ENCODE measurements at places on chromosomes 5 and 9.

DNA sequence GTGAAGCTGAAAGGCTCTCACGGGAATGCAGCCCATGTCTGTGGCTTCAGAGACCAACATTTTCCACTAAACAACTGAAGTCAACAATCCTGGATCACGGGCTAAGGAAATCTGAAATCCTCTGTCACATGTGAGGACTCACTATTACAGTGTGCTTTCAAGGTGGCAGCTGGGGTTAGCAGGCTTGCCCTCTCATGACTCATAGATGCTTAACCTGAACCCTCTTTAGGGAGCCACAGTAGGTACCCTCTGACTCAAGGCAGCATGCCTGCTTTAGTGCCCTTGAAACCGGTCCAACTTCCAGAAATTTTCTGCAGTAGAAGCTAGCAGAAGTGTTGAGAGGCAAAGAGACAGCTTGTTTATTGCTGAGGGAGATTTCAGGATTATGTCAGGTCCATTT lies 232.5 kb downstream of the GABRB2 start:
- no peak for DNase-seq

DNA sequence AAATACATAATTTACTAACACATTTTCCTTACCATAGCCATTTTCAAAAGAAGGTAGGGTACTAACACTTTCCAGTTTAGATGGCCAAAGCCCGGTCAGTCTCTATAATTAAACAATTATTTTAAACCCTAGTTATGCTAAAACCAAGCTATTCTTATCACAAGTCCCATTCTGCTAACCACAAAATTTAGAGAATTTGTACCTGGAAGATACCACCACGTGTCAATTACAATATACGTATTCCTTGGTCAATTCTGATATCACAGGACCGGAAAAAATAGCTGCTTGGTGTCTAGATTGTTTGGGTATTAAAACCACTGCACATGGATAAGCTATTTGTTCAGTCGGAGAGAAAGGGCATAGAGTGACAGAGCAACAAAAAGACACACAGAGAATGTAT lies 18.9 kb upstream of the SKP1 start:
- DNase-seq, result no peak

- DNase-seq, result peak; percentile 48
These were observed 486 bp downstream of the NPDC1 start for GRCh38 chr9:137045294-137046087.

GRCh38 chr5:150499437-150499956 lies 8.4 kb upstream of the NDST1 start:
- no peak for DNase-seq

GRCh38 chr5:170638454-170639220 lies 134.8 kb downstream of the KCNIP1 start:
- peak; percentile 61 for DNase-seq

DNA sequence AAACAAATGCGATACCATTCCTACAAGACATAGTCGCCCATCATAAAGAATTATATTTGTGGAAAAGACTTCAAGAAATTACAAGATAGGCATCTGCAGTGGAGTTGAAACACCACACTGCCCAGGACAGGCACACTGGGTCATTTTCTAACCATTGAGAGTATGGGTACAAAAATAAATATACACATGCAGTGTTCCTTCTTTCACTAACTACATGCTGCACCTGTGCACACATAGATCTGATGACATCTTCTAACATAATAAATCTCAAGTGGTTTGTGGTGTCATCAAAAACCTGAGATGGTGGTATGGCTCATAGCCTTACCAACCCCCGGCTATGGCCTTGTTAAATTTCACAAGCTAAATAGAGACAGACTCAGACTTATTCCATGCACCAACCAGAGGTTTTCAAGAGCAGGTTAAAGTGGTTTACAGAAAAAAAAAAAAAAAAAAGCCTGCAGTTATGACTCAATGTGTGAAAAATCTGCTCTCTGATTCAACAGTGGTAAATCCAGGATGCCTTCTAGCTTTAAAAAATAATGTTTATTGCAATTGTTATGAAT lies 12.4 kb upstream of the NFIB start:
- DNase-seq, result peak; percentile 66
